SK-N-MC (cell line): ENCODE measurements at places on chromosomes 6 and 20.

GRCh38 chr6:79666634-79667033, 35.5 kb downstream of the SH3BGRL2 start:
- no peak for DNase-seq

GRCh38 chr6:12483712-12484111, 193.6 kb downstream of the EDN1 start:
- DNase-seq: no peak

GRCh38 chr20:1467355-1468116, 887 bp upstream of the NSFL1C start:
- no peak for DNase-seq

GRCh38 chr6:48048451-48049146, 62.4 kb downstream of the PTCHD4 start:
- no peak for DNase-seq

- no peak for DNase-seq
Observed at GRCh38 chr6:35629876-35630378, 58.8 kb downstream of the FKBP5 start.

- DNase-seq: no peak
Observed at GRCh38 chr6:80356000-80356399, 249.5 kb downstream of the BCKDHB start.

DNA sequence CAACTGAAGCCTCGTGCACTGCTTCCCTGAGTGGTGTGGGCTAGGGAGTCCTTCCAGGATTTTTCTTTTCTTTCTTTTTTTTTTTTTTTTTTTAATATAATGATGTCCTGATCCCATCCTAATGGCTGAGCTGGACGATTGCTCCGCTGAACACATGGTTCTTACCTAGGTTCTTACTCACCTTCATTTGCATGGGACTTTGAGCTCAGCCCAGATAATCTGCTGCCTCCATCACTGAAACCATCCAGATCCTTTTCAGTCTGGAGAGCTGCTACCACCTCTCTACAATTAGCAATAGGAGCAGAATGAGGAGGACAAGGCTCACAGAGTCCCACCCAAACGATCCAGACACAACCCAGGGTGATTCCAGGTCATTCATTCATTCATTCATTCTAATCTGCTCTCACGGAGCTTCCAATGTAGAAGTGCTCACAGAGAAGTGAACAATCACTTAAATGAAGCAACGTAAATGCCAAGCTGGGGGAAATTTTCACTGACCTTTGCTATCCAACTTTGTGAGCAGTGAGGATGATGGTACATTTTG, 246.3 kb upstream of the RREB1 start:
- no peak for DNase-seq

DNA sequence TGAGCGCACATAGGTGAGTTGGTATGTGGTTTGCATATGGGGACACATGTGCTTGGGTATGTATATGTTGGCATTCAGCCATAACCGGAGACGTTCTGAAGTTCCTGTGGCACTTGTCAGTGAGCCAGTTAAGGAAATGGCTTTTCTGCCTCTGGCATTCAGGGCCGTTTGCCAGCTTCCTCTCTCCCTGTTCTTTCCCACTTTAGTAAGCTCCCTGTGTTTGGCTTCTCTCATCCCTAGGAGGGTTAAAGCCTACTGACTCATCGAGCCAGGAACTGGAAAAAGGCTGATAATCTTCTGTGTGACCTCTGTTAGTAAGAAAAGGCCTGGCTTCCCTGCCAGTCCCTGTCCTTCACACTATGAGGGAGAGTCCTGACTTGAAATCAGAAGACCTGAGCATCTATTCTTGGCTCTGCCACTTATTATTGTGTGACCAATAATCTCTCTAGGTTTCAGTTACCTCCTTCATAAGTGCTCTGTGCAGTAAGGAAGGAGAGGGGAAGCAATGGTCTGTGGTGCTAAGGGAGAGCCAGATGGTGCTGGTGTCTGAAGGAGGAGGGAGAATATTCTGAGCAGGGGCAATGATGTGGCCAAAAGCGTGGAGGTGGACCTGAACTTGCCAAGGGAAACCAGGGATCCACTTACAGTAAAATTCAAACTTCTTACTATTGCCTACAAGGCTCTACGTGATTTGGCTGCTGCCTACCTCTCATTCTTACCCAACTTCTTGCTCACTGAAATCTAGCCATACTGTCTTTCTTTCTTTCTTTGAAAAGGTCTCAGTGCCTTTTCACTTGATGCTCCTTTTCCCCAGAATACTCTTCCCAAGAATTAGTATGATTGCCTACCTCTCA, 31.4 kb downstream of the ACSS2 start:
- DNase-seq: peak; percentile 98

DNA sequence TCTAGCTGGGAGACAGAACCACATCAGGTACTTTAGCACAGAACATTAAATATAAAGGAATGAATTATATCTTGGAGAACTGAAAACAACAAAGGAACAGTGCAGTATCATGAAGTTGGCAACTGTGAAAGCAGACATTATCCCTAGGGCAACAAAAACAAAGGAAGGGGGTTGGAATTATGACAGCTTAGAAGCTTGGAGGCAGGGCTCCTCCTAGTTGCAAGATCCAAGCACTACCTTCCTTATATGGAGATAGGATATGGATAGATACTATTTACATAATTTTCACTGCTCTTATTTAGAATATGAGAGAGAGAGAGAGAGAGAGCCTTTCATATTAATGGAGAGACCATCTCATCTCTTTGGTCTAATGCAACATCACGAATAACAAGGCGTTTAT, 27.0 kb downstream of the TMEM14A start:
- DNase-seq: peak; percentile 24

DNA sequence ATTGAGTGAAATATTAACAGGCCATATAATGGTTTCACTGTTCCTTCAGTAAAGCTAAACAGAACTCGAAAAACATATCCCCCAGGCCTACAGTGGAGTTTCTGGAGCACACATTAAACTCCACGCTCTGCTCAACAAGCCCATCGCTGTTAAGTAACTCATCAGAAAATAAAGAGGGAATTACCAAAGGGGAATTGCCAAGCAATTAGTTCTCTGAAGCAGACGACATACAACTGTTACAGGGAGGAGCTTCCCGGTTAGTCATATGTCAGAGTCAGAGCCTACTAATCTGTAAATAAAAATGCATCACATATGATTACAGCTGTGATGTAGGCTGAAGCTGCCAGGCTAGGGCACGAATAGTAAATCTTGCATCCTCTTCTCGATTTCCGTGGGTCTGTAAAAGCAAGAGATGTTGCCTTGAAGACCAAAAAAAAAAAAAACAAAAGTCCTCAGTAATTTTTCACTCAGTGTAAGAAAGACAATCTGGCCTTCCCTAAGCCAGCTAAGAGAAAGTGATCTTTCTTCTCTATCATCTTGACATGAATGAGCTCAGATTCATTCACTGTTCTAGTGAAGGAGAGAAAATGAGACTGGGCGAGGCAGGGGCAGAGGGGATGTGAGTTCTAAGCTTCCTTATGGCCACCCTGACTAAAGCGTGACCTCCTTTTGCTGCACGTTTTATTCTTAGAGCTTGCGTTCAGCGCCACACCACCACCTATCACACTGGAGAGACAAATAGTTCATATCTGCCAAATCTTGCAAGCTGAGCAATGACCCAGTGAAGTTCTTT, 13.8 kb downstream of the ATXN1 start:
- DNase-seq: no peak

GRCh38 chr20:5535125-5535756, 215.0 kb upstream of the SHLD1 start:
- no peak for DNase-seq

DNA sequence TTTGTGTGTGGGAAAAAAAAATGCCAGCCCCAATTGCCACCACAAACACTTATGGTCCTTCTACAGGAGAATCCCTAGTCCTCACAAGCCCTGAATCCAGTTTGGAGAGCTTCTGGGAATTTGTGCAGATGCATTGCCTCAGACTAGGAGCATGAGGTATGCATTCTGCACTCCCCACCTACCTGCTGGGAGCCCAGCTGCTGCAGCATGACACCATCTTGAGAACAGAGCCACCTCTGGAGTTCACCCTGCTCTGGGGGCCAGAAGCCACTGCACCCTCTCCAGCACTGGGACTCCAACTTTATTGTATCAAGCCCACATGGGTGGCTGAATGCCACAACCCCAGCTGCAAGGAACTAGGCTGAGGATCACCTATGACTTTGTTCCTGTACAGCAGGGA, 568.5 kb upstream of the ID4 start:
- no peak for DNase-seq
